ENCODE measurements at places on chromosomes 4 and X.

GRCh38 chr4:155769090-155769489 lies 10.3 kb downstream of the GUCY1B1 start:
- no peak for DNase-seq

DNA sequence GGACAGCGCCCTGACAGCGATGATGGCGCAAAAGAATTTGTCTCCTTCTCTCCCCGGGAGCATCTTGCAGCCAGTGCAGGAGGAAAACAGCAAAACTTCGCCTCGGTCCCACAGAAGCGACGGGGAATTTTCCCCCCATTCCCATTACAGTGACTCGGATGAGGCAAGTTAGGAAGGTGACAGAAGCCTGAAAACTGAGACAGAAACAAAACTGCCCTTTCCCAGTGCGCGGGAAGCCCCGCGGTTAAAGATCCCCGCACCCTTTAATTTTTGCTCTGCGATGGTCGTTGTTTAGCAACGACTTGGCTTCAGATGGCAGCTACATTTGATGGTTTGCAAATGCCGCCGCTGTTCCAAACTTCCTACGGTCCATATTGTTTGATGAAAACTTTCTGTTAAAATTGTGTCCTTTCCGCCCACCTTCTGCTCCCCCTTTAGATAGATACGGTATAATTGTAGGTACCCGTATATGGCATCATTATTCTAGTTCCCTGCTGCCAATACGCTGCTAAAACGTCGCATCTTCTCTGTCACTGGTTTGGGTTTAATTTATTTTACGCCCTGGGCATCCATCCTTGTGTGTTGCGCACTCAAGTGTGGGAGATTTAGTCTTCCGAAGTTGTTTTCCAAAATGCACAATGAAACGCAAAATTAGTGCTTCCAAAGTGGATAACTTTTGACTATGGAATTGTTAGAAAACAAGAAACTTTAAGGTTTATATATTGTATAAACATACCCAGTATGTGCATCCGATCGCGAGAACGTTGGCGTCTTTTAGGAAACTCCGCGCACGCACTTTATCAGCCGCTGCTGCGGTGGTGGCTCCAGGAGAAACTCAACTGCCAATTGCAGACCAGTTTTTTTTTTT lies 1.5 kb downstream of the ATOH1 start:
- no peak for DNase-seq

DNA sequence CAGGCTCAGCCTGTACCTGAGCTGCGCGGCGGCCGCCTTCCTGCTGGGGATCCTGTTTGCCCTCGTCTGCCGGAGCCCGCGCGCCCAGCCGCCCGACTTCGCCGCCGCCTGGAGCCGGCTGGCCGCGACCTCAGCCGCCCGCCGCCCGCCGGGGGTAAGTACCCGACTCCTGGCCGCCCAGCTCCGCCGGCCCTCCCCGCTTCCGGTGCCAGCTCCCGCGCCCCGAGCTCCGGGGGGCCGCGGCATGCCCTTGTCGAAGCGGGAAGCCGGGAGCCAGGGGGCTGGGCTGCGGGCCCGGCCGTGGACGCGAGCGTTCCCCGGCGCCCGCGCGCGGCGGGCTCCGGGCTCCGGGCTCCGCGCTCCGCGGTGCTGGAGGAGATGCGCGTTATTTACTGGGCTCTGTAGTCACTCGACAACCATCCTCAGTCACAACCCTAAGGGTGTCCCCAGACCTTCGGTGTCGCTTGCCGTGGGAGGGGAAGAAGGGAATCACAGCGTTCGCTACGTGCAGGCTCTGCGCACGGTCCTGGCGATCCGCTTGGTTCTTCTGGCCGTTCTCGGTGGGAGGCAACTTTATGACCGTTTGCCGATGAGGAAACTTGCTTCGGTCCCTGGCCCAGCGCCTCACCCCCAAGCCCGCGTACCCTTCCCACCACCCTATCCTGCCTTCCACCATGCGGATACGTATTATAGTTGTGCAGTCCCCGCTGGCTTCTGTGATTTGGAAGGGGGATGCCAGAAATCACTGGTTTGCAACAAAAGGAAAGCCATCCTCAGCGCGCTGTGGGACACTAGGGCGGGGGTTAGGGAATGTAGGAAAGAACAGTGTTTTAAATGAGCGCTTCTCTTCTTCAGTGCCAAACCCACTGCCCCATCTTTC lies 944 bp downstream of the SNX25 start:
- peak; percentile 40 for DNase-seq

- no peak for DNase-seq
Observed at GRCh38 chr4:95798727-95799126, 41.2 kb upstream of the PDHA2 start.

- no peak for DNase-seq
Observed at GRCh38 chr4:26179316-26179760, 141.5 kb upstream of the RBPJ start.

GRCh38 chrX:39112143-39112542 lies 310.9 kb downstream of the MID1IP1 start:
- DNase-seq = peak; percentile 3

DNA sequence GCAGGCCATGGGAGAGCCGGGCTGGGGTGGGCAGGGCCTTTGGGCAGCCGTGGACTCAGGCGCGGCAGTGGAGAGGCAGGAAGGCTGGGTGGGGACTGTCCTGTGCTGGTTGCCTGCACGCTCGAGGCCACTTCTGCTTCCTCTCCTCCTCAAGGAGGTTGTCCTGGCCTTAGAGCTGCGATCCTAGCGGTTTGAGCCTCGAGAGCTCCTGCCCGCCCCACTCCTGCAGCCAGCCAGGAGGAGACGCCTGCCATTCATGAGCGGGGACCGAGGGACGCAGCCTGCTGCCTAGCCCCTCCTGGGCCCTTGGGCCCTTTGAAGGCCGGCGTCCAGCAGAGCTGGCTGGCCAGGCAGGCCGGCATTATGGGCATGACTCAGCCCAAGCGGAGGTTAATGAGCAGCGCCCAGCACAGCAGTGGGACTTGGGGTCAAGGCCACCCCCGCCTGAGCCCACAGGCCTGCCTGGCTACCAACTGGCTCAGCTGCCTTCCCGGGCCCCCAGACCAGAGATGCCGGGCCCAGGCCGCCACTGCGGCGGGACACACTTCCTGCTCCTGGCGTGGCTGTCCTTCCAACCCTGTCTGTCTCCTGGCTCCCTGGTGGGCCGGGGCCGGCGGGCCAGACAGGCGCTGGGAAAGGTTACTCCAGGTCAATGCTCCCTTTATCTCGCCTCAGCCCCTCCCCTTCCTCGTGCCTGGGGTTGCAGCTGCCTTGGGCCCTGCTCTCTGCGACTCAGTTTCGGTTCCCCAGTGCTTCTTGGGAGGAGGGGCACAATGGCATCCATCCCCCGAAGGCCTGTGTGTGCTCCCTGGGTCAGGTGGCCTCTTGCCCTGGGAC lies 1.8 kb downstream of the ABCD1 start:
- no peak for DNase-seq

GRCh38 chrX:30150196-30150895 lies 65.0 kb upstream of the MAGEB2 start:
- no peak for DNase-seq

GRCh38 chr4:114599231-114599902 lies 760 bp downstream of the UGT8 start:
- DNase-seq = no peak

GRCh38 chr4:76729460-76729859 lies 168.5 kb downstream of the SOWAHB start:
- DNase-seq = no peak

DNA sequence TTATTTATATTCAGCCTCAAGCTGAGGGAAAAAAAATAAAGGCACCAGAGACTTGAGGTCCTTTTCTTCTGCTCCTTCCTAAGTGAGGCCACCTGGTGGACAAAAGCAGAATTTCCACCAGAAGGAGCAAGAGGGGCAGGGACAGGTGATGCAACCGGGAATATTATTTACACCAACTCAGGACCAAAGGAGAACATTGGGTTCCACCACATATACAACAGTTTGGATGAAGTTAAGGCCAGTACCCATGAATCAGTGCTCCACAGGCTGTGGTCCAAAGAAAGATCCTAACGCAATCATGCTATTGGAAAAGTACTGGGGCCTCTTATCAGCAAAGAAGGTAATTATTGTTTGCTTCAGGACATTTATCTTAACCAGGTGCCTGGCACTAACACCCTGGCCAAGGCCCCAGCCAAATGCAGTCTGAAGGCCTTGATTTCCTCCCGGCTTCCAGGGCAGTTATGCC lies 57.4 kb downstream of the TSC22D3 start:
- DNase-seq = peak; percentile 84

DNA sequence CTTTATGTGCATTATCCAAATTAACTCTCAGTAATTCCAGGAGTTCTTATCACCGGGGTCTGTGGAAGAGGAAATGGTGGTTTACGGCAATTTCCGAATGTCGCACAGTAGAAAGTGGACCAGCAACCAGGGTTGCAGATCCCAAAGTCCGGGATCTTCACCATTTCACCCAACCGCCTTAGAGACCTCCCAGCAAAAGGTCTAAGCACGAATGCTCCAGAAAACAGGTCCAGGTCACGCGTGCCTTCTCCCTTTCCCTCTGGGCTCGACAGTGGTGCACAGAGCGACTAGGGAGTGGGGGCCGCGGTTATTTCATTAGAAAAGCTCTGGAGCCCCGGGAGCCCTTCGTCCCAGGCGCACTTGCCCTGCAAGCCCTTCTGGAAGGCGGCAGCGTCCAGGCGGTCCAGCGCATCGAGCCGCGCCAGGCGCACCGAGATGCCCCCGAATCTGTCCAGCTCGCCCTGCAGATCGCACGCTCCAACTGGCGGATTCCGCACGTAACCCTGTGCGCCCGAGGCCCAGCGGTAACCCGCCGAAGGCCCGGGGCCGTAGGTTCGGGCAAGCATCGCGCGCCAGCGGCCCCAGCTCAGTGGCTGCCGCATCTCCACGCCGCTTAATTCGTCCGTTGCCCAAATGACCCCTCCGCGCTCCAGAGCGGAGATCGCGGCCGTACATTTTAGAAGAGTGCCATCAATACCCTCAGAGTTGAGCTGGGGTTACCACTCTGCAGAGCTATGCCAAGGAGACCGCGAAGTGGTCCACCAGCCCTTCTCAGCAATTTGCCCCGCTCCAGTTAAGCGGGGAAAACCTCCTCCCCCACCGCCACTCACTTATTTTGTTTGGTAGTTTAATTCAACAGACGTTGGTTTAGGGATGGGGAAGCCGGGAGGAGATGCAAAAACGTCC lies at the start of gene NUDT6:
Gene NUDT6 (minus strand): TSS at position 627 of the 906 bp plus-strand sequence. CDS start 25 bp downstream, at position 602.
- peak; percentile 51 for DNase-seq

DNA sequence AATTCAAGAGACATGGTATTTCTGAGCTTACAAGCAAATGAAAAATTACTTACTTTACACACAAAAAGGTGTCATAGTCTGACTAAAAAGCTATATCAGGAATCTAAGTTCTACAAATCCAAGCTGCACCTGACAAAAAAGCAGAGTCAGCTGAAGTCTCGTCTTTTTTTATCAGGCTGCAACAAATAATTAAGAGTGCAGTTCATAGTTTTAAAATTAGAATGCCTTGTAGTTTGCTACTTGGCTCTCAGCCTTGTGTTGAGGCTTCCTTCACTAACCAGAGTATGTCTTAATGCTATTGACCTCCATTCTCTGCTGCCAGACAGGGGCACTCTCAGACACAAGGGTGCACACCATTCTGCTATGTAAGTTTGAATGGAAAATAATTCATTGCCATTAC lies 940.7 kb downstream of the PCDH7 start:
- DNase-seq = no peak
